NCI-H2029 (cell line): ENCODE measurements at places on chromosomes 4 and X.
A peak's percentile ranks its signal among the peaks of the same experiment; 100 is the strongest.

DNA sequence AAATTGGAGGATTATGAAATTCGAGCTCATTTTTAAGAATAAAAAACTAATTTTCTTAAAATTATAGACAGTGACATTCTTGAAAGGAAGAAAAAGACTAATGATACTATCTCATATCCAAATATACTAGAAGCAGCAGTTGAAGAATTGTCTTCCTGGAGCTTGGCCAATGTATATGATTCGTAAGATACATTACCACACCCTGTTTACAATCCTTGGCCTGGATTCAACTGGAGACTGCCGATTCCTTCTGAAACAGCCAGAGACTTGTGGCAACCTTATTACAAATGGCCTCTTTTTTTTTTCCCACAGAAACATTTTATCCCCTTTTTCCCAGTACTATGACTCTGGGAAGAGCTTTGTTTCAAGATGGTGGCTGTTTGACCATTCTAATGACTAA is 571.2 kb upstream of the FAT1 start:
- no peak for DNase-seq

DNA sequence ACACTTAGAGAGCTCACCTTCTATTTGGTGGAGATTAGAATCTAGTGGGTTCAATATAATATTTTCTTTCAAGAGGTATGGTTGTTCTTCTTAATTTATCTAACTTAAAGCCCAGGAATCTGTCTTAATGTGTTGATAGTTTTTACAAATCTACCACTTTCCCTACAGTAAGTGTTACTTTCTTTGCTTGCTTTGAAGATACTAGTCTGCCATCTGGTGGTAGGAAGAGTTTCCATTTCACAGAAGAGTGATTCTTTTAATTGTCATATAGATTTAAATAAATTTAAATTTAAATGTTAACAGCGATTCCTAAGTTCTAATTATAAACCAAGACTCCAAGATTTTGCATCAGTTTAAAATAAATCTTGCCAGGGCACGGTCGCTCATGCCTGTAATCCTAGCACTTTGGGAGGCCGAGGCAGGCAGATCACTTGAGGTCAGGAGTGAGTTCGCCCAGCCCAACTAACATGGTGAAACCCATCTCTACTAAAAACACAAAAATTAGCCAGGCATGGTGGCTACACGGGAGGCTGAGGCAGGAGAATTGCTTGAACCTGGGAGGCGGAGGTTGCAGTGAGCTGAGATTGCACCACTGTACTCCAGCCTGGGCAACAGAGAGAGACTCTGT is 43.5 kb downstream of the NUDT9 start:
- peak; percentile 2 for DNase-seq

DNA sequence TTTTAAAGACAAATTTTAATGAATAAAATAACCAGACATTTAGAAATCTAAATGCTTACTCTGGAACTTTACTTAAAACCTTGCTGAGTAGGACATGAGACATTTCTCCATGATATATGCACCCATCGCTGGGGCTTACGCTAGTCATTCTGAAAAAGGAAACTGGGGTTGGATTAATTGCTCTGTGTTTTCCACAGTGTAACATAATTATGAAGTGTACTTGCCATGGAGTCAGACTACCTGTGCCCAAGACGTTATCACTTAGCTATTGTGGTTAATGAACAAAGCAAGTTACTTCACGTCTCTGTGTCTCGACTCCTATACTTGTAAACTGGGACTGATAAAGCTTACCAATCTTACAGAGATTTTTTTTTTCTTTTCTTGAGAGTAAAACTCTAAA is 47.8 kb downstream of the SHISA3 start:
- DNase-seq, result no peak

GRCh38 chrX:2656257-2656836 is 34.7 kb upstream of the CD99 start:
- no peak for DNase-seq

- DNase-seq, result no peak
These were observed 105.9 kb downstream of the SHROOM4 start for GRCh38 chrX:50707955-50708699.

- no peak for DNase-seq
These were observed 23.1 kb upstream of the KLHL2 start for GRCh38 chr4:165184220-165184619.

GRCh38 chr4:170071196-170071595 is 18.6 kb downstream of the AADAT start:
- DNase-seq, result no peak

GRCh38 chr4:173005912-173006633 is 162.5 kb upstream of the GALNT7 start:
- DNase-seq, result peak; percentile 46

- no peak for DNase-seq
These were observed 82.1 kb upstream of the SHISA3 start for GRCh38 chr4:42315231-42315630.

- no peak for DNase-seq
These were observed 68.9 kb downstream of the ARHGAP24 start for GRCh38 chr4:85543832-85544231.
